ENCODE measurements at places on chromosomes 6 and 20.

GRCh38 chr6:145067430-145067829, 667.9 kb downstream of the EPM2A start:
- no peak for DNase-seq

DNA sequence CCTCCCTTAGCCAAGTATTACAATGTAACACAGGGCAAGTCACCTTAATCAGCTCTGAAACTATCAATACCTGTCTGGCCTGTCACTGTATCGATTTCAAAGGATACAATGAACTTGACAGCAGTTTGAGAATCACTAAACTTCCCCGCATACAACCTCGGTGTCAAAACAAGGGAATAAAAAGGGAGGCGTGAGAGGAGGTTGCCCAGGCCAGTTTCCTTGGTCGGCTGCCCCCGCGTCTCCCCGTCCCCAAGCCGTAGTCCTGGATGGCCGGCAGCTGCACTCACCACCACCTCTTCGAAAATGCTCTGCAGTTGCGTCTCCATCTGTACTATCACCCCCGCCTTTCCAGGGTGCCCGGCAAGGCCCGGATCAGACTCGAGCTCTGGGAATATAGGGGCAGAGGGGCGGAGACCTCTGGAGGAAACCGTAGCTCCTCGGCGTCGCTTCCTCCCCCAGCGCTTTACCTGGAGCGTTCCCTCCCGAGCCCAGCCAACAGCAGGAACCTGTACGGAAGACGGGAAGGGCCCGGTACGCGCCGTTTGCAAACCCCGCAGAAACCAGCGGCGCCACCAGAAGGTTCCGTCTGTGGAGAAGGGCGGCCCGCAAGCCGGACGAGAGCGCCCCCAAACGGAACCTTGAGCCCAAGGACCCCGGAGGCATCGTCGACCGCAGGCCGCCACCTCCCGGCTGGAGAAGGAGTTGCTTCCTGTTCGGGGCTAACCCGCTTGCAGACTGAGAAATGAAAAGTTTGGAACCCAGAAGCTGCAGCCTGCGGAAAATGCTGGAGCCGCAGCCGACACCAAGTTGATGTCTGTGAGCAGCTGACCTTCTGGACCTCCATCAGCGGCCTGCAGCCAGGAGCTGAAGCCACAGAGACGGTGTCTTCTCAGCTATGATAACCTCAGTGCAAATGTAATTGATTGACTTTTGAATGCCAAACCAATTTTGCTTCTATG, at the start of gene MED23:
Gene MED23, minus strand, starts transcription at position 519 of the 959 bp plus-strand sequence. Its CDS starts 193 bp downstream, at position 326.
- peak; percentile 92 for DNase-seq

GRCh38 chr20:58714923-58715351, 22.3 kb downstream of the NPEPL1 start:
- no peak for DNase-seq

GRCh38 chr6:149884215-149884614, 13.7 kb downstream of the RAET1E start:
- peak; percentile 67 for DNase-seq

DNA sequence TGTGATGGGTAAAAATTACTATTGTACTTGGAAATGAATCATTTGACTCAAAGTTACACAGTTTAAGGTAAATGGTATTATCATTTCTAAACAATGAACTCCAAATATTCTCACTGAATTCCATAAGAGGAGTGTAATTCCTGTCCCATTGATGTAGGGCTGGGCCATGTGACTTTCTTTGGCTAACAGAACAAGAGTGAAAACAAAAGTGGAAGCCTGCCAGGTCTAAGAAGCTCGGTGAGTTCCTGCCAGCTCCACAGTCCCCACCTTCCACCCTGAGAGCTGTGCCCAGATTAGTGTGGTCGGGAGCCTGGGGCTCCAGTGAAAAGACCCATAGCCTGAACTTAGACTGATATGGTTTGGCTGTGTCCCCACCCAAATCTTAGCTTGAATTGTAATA, 24.6 kb downstream of the TBXT start:
- no peak for DNase-seq

DNA sequence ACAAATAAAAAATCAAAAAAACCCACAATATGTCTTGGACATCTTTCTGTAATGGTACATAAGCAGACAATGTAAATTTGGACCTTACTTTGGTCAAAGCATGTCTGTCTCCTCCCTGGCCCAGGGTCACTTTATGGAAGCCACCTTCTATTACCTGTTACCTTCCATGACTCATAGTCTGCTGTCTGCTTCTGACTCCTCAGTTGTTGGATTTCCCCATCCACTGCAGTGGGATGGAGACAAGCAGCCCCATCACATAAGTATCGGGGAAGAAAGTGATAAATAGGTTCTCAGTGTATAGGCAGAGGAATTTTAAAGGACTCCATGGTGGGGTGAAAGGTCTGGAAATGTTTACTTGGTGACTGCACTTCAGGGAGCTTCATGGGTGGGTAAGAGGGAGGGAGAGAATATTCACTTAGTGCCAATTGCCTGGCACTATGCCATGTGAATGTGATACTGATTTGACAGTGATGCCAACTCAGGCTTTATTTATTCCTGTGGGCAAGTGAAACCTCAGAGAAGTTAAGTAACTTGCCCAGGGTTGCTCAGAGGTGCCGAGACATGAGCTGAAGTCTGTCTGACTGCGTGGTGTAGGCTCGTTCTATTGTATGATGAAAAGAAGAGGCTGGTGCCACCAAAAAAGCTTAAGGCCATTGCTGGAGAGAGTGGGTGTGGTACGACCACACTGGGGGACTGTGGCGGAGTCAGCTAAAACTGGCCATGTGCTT, 175.6 kb upstream of the RNF24 start:
- no peak for DNase-seq

DNA sequence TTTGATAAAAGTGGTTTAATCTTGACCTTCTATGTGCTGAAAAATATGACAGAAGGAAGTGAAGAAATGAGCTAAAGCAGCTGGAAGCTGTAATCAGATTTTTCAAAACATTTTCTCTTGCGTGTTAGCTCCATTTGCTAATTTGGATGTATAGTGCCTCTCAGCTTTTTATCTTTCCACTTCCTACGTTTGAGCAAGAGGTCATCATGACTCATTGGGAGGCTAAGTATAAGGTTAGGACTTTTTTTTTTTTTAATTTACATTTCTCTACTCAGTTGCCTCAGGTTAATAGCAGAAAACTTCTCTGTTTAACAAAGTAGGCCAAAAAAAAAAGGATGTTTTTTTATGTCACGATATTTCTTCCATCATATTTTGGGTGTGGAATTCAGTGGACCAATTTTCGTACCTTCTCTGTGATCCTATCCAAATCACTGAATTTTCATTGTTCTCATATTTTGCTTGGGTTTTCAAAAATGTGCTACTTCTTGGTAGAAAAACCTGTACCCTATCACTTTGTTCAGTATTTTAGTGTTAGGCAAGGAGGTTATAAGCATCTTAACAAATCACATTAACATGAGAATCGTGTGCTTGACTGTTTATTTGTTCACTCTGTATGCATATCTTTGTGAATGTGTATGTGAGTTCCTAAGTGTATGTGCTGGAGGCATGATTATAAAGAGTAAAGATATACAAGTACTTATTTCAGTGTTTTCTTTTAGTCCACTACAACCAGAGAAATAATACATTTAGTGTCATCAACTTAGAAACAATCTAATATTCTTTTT, 1028.3 kb upstream of the EYS start:
- no peak for DNase-seq

DNA sequence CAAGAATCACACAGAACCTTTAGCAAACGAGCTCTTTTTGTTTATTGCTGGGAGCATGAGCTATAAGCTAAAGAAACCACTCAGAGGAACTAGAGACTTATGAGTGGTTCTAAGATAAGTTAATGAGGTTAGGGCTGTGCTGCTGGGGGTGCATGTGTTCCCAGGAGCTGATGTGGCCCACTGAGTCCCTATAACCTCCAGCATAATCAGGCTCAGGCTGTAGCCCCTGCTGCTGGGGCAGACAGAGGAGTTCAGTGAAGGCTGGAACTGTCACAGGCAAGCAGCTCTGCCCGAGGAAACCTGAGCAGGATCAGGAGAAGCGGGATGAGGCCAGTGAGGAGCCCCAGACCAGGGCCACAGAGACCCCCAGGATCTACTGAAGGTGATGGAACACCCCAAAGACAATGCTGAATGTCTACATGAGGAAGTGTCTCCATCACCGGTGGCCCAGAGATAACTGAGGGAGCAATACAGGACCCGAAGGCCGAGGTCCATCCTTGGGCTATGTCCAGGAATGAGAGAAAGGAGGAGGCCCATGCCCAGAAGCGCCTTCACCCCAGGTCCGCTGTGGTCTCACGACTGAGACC, 17.3 kb downstream of the TUBB2B start:
- DNase-seq = no peak

- DNase-seq = no peak
These were observed 358.9 kb downstream of the CENPW start for GRCh38 chr6:126698732-126699240.

DNA sequence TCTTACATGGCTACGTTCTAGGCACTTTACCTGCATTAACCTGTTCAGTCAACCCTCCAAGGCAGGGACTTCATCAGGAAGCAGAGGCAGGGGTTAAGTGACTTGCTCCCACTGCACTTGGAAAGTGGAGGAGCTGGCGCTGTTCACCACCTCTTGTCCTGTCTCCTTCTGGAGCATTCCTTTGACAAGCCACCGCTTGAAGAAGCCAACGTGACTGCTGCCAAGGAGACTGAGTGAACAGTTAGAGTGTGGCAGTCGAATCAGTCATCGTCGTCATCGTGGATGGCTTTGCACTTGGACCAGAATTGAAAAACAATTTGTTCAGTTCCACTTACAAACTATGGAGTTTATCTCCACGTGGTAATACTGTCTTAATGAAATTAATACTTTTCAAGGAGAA, 60.9 kb downstream of the TULP4 start:
- DNase-seq = no peak

- DNase-seq = no peak
These were observed 5.2 kb downstream of the MDC1 start for GRCh38 chr6:30711758-30712380.

DNA sequence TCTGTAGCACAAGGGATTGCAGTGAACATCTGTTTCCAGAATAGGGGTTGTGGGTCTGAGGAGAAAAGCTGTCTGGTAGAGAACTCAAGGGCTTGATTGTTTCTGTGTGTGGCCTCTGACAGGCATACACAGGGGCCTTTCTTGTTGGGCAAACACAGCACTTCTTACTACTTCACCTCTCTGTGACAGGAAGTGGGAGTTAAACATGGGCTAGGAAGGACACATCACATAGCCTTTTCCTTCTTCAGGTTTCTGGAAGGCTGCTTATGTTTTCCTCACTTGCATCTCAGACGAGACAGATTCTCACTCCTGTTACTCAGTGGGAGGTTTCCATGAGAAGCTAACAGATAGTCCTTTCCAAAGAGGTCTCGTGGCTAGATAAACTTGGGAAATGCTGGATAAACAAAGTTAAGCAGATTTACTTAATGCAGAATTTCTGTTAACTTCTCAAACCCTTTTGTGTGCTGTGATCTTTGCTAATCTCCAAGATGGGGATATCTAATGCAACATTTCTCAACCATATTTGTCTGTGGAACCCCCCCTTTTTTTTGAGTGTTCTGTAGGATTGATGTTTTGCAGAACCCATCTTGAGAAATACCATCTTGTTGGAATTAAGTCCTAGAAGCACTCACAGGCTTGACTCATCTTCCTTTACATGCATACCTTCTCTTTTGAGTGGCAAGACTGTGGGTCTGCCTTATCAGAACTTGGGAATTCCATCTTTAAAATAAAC, 41.9 kb upstream of the RNF8 start:
- DNase-seq = no peak

DNA sequence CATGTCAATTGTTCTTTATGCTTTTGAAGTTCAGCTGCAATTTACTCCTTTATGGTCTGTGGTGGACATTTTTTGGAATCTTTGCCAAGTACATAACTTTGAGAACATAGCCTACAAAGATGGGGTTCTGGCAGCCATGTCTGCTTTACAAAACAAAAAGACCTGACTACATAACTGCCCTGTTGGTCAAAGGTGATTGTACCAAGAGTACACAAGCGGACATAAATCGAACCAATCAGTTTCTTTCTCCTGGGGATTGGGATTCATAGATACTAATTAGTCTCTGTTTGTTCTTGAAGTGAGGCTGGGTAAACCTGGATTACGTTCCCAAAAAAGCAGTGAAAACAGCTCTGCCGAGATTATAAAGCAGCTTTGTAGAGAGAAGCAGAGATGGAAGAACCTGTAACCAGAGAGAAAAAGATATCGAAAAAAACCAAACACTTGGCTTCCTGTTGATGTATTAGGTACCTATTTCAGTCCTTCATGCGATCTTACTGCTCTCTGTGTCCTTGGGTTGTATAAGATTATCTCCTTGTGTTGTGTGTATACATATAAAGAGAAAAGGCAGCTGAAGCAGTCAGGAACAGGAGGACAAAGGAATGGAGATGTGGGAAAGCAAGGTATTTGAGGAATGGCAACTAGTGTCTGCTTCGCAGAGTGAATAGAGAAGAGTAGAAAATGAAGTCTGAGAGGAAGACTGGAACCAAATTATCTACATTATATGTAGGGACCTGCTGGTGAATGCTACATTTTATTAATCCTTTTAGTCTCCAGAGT, 2.7 kb upstream of the ZFAND3 start:
- DNase-seq = no peak

DNA sequence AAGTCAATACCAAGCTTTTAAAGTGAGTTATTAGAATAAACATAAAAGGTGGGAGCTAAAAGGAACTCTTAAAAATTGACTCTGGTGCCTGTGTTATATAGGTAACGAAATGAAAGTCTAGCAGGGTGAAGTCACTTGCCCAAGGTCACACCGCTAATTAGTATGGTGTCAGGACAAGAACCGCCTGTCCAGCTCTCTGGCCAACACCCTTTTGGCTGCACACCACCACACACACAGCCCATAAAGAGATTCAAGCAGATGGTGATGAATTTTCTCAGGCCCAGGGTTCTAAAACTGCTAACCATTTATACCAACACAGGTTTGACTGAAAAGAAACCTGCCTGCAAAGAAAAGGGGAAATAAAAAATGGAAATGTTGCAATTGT, 20.2 kb downstream of the GFOD1 start:
- DNase-seq = no peak

DNA sequence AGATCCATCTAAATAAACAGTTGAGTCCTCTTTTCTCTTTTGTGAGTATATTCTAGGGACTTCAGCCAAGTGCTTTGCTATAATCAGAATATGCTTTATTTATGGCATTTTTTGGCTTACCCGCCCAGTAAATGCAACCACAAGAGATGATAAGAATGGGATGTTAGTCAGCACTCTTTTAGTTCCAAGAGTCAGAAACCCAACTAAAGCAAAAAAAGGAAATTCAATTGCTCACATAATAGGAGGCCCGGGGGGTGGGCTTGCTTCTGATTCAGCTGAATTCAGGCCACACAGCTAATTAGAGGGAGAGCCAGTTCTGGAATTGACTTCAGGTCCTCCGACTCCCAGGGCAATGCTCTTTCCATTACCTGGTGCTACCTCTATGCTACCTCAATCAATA, 250.6 kb downstream of the FARS2 start:
- DNase-seq = no peak

DNA sequence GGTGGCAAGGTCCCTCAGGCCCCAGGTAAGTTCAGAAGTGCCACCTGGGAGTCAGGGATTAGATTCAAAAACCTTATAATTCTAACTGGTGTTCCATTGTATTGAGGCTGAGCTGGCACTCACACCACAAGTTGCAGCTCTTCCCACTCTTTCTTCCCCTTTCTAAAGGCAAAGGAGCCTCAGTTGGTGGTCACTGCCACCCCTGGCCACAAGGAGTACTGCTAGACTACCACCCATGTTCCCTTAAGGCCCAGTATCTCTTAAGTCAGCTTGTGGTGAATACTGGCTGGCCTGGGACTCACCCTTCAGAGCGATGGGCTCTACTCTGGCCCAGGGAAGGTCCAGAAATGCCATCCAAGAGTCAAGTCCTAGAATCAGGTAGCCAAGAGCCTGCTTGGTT, 421.1 kb upstream of the KHDRBS2 start:
- DNase-seq = no peak

GRCh38 chr6:98039904-98040607, 757.0 kb upstream of the MMS22L start:
- no peak for DNase-seq

- no peak for DNase-seq
These were observed 23.9 kb downstream of the ARMC2 start for GRCh38 chr6:108872141-108872557.

All from NCI-H1105 treated with DMSO at 0.1 percent for 48 hours (cell line).